ENCODE measurements at places on chromosomes 5 and 9. TPM values are rescaled to one million over a fixed set of nuclear protein-coding genes. Genes with fewer than 3 reads are reported as not detected.

- DNase-seq, result no peak
These were observed 31.1 kb downstream of the FOXD1 start for GRCh38 chr5:73417303-73418034.

- no peak for DNase-seq
These were observed 82.7 kb downstream of the HSD17B3 start for GRCh38 chr9:96219026-96219899.

LRRC26 gene
- total RNA-seq, result not detected

GRCh38 chr9:134617836-134618162, 23.8 kb upstream of the COL5A1 start:
- no peak for DNase-seq

LHX6 gene
- 0.20 TPM for total RNA-seq
